ENCODE measurements at places on chromosomes 11 and 22.
A peak's percentile ranks its signal among the peaks of the same experiment; 100 is the strongest.

- no peak for DNase-seq
Observed at GRCh38 chr22:31238057-31238456, 26.0 kb downstream of the LIMK2 start.

- DNase-seq = no peak
Observed at GRCh38 chr11:1351278-1351937, 38.3 kb upstream of the BRSK2 start.

GRCh38 chr11:62120001-62120400 lies 3.8 kb upstream of the INCENP start:
- no peak for DNase-seq

DNA sequence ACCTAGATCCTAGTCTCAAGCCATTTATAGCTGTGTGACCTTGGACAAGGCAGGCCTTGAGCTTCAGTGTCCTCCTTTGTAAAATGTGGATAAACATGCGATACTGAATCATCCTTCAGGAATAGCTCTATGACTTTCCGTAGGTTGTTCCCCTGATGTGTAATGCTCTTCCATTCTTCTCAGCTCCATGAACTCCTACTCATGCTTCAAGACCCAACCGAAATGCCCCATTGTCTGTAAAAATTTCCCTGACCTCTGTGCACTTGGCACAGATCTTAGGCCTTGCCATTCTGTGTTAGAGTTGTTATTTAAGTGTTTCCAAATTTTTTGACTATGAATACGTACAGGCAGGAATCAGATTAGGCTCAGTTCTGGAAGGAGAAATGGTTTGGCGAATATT lies 3.3 kb upstream of the BEST1 start:
- no peak for DNase-seq

GRCh38 chr11:35131886-35132285 lies 7.1 kb upstream of the CD44 start:
- DNase-seq = no peak

GRCh38 chr11:83115551-83115950 lies 41.4 kb upstream of the PCF11 start:
- no peak for DNase-seq

DNA sequence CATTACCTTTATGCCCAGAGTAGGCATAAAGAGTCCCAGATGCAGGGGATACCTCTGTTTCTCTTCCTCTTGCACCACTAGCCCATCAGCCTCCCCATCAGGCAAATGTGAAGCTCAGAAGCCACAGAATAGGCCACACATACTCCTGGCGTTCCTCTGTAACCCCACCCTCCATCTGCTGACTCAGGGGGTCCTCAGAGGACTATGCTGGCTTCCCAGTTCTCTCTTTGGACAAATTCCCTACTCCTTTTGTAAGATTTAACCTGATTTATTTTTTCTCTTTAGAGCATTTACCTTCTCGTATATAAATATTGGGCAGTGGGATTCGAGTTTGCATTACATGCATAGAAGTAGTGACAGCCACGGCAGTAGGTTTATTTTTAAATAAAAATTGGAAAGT lies 262.3 kb upstream of the CADM1 start:
- DNase-seq = no peak

DNA sequence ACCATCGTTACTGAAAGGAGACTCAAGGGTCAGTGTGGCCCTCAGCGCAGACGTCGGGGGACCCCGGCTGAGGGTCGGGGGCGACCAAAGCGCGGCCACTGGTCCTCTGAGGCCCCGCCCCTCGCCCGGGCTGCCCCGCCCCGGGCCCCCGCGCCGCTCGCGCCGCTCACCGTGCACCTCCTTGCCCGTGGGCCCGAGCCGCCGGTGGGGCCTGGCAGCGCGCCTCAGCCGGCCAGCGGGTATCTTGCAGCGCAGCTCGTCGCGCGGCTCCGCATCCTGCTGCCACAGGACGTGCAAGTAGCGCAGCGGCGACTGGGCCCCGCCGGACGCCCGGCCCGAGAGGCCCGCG lies 419 bp downstream of the ANKRD54 start:
- DNase-seq = peak; percentile 14

DNA sequence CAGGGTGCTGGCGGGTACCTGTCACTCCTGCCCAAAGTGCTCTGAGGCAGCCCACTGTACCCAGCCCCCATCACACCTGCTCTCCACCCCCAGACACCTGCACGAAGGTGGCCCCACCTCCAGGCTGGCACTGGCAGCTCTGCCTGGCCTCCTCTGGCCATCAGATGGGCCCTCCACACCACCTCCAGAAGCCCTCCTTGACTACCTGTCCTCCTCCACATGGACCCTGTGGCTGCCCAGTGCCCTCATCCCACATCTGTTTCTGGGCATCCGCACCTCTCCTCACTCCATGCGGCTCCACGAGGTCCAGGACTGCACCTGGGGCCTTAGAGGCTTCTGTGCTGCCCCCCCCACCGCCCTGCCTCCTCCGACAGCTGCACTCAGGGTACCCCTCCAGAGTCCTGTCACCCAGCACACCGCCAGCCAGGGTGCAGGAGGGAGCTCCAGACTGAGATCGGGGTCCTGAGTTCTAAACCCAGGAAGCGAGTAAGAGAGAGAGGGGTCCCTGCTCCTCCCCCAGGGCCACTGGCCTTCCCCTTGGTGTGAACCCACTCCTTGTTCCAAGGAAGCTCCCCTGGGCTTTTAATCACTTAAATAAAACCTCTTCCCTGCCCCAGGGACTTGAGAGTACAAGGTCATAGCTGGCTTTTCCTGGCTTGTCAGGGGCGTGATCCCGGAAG lies 1.7 kb downstream of the CTSD start:
- DNase-seq = no peak

- no peak for DNase-seq
Observed at GRCh38 chr11:75330291-75330690, 21.2 kb downstream of the ARRB1 start.

DNA sequence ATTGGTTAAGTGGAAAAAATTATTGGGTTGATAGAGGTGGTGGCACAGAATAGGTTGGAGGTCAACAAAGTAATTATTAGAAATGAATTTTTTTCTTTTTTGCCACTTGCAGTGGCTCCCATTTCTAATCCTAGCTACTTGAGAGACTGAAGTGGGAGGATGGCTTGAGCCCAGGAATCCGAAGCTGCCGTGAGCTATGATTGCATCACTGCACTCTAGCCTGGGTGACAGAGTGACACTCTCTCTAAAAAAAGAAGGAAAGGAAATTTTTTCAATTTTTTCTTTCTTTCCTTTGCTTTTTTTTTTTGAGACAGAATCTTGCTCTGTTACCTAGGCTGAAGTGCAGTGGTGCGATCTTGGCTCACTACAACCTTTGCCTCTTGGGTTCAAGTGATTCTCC lies 2.2 kb upstream of the BCO2 start:
- no peak for DNase-seq

GRCh38 chr11:108617055-108617454 lies 23.5 kb upstream of the EXPH5 start:
- DNase-seq = no peak

GRCh38 chr11:15627560-15627959 lies 512.8 kb downstream of the INSC start:
- no peak for DNase-seq

GRCh38 chr22:47276450-47276820 lies 514.0 kb downstream of the TBC1D22A start:
- no peak for DNase-seq

DNA sequence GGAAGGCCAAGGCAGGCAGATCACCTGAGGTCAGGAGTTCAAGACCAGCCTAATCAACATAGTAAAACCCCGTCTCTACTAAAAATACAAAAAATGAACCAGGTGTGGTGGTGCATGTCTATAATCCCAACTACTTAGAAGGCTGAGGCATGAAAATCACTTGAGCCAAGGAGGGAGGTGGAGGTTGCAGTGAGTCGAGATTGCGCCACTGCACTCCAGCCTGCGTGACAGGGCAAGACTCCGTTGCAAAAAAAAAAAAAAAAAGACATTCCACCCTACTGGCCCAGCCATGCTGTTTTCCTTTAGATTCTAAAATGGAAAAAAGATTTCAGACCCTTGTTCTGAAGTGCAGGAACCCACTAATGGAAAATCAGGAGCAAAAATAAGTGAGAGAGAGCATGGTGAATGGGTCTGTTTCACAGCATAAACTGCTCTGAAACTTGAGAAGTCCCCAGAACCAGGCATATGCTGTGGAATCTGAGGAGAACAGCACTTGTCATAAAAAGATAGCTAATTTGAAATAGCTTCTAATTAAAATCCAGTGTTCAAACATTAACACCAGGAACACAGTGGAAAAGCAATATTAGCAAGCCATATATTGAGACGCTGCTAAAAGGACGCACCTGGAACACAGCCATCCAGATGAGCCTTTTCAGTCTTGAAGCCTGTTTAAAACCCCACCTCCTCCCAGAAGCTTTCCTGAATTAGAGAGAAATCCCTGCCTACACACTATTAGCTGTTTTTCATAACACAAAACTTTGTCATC lies 66.3 kb upstream of the CHRM4 start:
- no peak for DNase-seq

DNA sequence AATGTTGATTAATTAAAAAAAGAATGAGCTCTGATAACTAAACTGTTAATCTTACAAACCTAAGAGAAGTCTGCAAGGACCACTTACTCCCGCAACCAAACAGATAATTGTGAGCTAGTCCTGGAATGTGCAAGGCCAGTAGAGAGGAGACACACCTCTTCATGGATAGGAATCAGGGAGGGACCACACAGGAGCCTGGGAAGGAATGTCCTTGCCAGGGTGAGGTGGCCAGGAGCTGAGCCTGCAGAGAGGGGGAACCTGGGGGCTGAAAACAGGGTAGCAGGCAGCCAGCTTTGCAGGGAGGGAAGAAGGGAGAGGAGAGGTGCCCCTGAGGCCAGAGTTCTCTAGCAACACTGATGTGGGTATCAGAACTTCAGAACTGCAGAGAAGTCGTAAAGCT lies 9.4 kb upstream of the NLRP10 start:
- no peak for DNase-seq

DNA sequence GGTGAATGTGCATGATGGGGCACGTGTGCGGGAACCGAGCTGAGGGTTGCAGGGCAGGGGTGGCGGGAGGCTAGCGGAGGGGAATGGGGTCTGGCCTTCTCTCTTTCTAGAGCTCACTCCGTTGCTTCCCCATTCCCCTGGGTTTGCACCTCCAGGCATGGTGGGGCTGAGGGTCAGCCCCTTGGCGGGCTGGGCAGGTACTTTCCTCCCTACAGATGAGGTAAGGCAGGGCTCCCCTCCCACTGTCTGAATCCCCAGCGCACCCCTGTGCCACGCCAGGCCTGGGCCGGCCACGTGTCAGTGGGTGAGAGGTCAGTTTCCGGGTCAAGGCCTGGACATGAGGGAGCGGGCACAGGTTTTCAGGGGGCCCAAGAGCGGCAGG lies 8.9 kb downstream of the SUSD2 start:
- DNase-seq = no peak

GRCh38 chr11:47387944-47388696 lies 9.8 kb upstream of the SPI1 start:
- DNase-seq = no peak

- DNase-seq = no peak
Observed at GRCh38 chr11:118607401-118608359, at the start of gene PHLDB1. PHLDB1 (plus strand) TSS chr11:118607615; CDS start chr11:118613837, 6,222 bp downstream.

DNA sequence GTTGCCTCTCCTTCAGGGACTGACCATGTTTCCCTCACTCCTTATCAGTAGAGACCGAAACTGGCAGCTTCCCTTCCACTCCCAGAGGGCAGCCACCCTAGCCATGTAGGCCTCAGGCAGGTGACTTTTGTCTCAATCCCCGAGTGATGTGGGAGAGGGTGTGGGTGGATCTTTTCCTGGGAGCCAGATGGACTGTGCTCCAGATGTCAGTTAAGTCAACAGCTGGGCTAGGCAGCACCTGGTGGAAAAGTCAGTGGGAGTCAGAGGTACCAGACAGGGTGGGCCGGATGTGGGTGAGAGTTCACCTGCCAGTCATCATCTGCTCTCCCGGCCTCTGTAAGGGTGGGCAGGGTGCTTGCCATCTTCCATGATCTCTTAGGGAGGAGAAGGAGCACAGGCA lies 1.9 kb downstream of the BANF1 start:
- DNase-seq = no peak

DNA sequence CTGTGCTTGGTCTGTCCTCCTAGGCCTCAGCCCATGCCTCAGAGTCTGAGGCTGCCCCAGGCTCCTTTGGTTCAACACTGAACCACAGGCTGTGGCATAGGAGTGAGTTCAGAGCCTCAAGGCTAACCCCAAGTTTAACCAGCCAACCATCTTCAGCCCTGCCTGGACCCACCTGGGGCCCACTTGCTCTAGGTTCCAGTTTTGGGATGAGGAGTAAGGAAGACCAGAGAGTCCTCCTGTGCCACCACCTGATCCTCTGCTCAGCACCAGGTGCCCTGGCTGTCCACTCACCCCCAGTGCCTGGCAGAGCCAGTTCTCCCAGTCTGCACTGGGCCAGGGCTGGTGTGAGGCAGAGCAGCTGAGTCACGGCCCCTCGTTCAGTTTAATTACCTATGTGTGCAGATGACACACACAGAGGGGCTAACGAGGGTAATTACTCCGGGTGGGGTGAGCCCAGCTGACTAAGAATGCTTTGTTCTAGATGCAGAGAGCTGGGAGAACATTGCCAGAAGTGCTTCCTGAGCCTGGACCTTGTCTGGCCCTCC lies 12.0 kb upstream of the TMPRSS13 start:
- no peak for DNase-seq

DNA sequence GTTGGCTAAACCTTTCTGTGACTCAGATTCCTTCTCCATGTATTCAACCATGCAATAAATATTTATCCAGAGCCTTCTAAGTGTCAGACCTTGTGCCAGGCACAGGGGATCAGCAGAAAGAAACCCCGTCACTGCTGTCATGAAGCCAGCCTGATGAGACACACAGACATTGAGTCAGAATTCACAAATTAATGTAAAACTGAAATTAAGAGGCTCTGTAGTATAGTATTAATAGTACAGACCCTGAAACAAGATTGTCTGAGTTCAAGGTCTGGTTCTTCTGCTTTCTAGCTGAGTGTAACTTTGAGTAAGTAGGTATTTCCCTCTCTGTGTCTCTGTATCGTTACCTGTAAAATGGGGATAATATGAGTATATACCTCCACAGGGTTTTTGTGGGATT lies 46.9 kb downstream of the ME3 start:
- no peak for DNase-seq

DNA sequence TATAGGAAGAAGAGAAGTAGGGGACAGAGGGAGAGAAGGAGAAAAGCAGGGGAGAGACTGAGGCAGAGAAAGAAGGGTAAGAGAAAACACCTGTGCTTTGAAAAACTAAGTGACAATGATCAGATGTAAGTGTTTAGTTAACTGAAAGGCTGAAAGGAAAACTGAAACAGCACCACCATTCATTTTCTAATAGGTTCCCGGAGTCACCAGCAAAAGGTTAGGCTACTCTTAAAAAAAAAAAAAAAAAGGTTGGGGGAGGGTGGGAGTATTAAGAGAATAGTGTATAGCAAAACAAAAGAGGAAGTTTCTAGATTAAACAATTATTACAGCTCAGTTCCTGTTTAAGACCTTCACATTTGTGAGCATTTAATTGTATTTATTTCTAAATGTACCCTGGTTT lies 113.8 kb downstream of the CADM1 start:
- no peak for DNase-seq

- DNase-seq = no peak
Observed at GRCh38 chr11:2189938-2190656, 18.5 kb upstream of the TH start.

- DNase-seq = no peak
Observed at GRCh38 chr22:49693416-49693815, 134.3 kb downstream of the BRD1 start.
